ENCODE measurements at places on chromosomes 7 and 10.
A peak's percentile ranks its signal among the peaks of the same experiment; 100 is the strongest.

DNA sequence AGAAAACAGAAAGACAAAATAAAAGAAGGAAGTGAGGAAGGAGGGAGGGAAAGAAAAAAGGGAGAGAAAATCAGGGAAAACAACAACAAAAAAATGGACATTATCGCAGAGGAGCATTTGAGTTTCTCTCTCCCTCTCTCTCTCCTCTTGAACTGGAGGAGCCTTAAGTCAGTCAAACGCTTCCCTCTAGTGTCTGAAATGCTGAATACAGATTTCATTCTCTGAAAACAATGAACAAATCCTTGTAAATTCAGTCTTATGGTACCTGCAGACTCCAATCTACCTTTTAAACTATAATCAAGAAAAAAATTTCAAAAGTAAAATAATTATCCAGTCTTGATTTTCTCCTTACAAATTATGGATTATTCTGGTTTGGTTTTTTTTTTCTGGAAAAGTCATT, 89.2 kb upstream of the PFKP start:
- no peak for DNase-seq

DNA sequence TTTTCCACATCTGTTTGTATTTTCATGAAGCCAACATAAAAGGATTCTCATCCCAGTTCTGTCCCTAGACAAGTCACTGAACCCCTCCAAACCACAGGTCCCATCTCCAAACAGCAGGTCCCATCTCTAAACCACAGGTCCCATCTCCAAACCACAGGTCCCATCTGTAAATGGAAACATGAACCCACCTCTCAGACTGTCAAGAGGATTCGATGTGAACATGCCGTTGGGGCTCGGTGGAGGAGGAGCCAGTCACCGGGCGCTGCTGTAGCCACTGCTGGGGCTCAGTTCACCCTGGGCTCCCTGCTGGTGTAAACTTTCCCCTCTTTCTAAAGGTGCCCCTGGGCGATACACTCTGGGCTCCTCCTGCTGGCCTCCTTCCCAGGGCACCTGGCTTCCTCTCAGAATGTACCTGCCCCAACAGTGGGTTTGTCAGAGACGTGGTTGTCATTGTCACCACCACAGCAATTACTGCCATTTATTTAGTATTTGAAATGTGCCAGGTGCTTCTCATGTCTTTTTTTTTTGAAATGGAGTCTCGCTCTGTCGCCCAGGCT, 13.0 kb downstream of the LHPP start:
- no peak for DNase-seq

DNA sequence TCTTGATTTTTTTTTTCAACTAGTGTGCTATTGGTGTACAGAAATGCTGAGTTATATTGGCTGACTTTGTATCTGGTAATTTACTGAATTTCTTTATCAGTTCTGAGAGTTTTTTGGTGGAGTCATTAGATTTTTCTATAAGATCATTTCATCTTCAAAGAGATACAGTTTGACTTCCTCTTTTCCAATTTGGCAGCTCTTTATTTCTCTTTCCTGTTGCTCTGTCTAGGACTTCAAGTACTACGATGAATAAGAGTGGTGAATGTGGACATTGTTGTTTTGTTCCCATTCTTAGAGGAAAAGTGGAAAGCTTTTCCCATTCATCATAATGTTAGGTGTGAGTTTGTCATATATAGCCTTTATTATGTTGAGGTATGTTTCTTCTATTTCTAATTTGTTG, 50.2 kb downstream of the LOXL4 start:
- no peak for DNase-seq

GRCh38 chr7:149854611-149855360, 16.6 kb downstream of the ZNF862 start:
- DNase-seq, result no peak

DNA sequence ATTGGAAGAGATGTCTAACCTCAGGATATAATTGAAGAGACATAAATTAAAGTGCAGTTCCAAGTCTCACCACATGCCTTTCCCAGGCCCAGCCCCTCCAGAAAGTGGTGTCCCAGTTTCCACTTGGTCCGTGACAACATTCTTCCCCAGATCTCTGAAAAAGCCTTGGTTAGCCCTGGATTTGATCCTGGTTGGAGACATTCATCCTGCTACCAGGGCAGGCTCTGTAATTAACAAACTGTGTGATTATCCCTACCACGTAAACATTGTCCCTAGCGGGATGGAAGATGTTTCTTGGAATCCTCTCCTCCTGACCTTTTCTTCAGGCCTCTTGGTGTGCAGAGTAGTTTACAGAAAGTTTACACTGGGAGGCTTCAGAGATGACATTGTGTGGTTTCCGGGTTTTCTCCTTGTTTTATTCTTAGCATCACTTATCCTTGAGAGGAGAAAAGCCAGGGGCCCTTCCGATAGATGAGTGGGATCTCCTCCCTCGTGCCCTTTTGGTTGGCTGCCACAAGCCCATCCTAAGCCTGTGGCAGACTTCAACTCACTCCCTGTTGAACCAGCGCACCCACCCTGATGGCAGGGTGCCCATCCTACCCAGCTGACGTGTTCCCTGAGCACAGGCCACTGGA, 83.8 kb downstream of the COL13A1 start:
- no peak for DNase-seq

GRCh38 chr10:6100370-6100769, 11.5 kb downstream of the RBM17 start:
- no peak for DNase-seq

DNA sequence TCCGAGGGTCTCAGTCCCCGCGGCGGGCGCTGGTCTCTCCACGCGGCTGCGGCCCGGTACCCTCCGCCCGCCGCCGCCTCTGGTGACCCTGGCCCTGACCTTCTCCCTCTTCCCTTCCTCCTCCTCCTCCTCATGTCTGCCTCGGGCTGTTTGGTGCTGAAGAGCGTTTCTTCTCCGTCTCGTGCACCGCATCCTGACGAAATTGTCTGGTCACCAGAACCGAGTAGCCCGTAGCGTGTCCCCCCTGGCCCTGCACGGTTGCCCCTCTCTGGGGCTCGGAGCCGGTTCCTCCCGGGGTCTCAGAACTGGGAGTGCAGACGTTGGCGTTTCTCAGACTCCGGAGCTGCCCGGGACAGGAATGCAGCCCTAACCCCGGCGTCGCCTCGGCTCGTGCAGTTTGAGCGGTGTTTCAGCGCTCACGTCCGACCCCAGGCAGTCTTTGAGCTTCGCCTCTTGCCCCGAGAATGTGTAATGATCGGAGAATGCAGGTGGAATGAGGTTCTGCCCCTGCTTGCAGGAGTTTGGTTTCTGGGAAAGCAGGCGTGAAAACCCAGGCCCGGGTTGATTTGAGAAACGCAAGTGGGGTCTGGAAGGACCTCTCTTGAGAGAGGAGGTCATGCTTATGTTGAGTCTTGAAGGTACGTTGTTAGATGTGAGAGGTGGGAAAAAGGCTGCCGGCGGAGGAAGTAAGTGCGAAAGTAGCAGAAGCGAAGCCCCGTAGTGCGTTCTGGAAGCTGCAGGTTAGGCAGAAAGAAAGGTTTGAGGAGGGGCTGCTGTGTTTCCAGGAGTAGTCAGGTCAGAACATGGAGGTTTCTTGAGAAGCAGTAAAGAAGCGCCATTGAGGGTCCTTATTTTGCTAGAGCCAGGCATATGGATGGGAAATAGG, 743 bp downstream of the RBM17 start:
- DNase-seq, result peak; percentile 78

GRCh38 chr10:32692174-32692573, 246.2 kb downstream of the CCDC7 start:
- no peak for DNase-seq

DNA sequence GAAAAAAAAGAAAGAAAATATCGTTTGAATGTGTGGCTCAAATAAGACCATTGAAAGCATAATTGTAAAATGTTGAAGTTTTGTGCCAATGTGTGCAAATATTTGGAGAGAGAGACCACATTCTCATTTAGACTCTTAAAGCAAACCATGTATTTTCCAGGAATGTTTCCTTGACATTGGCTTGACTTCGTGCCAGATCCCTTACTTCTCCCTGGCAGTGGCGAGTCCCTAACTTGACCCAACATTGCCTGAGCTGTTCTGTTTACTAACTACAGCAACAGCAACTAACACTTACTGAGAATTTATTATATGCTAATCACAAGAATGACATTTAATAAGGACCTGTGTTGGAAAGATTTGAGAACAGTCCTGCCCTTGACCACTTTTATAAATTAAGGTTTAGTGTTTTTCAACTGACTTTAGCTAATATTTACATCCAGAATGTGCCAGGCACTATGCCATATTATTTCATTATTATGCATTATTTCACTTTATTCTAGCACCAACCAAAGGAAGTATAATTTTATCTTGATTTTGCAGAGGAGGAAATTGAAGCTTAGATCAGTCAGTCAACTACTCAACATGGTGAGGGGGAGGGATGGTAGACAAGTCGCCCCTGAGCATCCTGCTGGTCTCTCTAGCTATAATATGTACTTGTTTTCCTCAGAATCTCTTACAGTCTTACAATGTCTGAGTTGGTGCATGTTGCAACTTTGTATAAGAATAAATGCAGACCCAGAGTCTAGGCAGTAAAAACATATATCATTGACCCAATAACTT, 29.7 kb downstream of the ZNF467 start:
- no peak for DNase-seq

GRCh38 chr10:49150426-49150825, 16.6 kb upstream of the FAM170B start:
- no peak for DNase-seq

GRCh38 chr7:32051128-32051527, 19.1 kb downstream of the PDE1C start:
- DNase-seq, result no peak

- DNase-seq, result no peak
These were observed 67.2 kb downstream of the ADD3 start for GRCh38 chr10:110074758-110075671.

GRCh38 chr10:118028619-118029018, 18.1 kb downstream of the RAB11FIP2 start:
- DNase-seq, result no peak

GRCh38 chr7:45007571-45008328, 7.7 kb downstream of the CCM2 start:
- DNase-seq, result peak; percentile 77

DNA sequence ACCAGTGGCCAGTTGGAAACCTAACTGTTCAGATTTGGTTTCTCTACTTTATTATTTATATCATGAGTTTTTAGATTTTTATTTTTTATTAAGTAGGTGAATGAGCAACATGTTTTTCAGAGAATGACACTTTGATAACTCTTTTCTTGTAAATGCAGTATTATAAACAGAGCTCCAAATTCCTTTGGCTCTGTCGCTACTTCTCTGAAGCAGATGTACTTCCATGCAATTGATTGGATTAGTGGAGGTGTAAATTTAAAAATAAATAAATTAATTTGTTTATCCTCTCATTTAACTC, 34.3 kb upstream of the ICA1 start:
- no peak for DNase-seq

- no peak for DNase-seq
These were observed 292.0 kb upstream of the AOAH start for GRCh38 chr7:37016064-37016878.

GRCh38 chr10:69892816-69893215, 91.1 kb downstream of the COL13A1 start:
- no peak for DNase-seq

DNA sequence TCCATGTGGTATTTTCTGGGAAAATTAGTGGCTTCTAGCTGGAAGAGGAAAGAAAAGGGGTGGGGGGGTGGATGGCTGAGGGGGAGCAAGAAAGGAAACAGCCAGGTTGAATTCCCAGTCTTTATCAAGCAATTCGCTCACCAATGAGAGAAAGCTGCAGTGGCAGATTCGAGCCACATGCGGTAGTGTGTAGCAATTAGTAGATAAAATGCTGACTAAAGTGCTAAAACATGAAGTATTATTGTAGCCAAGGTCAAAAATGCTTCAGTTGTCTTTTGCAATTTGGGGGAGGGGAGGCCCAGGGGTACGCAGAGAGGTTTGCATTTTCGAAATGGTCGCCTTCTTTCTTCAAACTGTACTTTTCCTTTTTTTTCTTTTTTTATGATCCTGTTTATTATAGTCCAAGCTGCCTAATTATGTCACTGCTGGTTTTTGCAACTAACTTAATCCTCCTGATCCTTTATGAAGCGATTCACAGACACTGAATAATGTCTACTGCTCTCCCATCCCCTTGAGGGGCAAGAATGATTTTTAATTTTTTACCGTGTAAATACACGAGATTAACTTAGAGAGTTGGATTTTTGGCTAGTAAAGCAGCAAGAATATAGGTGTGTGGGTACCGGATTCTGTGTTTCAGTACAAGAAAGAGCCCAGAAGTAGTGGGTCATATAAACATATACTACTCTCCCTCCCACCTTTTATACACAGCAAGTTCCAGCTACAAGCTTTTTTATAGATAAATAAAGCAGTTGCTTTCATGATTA, 3.6 kb upstream of the ARID5B start:
- DNase-seq, result peak; percentile 73

- no peak for DNase-seq
These were observed 37.3 kb downstream of the PAX2 start for GRCh38 chr10:100782461-100783244.

- DNase-seq, result no peak
These were observed 51.4 kb downstream of the PCDH15 start for GRCh38 chr10:54749623-54750022.

DNA sequence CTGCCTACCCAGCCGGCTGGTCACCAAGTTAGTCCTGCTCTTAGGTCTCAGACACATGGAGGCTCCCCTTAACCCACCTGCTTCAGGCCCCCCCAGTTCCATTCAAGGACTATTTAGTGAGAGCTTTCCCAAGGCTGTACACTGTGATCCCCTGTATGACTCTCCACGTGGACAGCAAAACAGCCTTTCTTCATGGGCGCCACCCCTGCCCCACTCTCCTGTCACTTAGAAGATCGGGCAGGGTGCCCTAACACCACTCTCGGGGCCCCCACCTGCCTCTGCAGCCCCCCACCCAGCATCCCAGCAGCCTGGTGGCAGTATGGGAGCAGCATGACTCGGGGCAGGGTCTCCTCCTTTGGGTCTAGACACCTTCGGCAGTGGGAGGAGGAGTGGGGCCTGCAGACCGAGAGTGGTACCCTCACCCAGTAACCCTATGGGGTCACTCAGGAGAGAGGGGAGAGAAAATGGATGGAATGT, 116.6 kb downstream of the PTPN20 start:
- no peak for DNase-seq

GRCh38 chr7:118175740-118176139, 8.2 kb upstream of the LSM8 start:
- no peak for DNase-seq

GRCh38 chr7:121397361-121397760, 1.3 kb upstream of the FAM3C start:
- no peak for DNase-seq

GRCh38 chr7:151381348-151382078, 28.3 kb downstream of the WDR86 start:
- peak; percentile 62 for DNase-seq

- DNase-seq, result no peak
These were observed 25.5 kb downstream of the HELLS start for GRCh38 chr10:94571081-94571480.

Measured in activated CD4-positive, alpha-beta T cell treated with anti-CD3 and anti-CD28 coated beads, Interleukin-2, amount 10 ng/mL, durations not matched to agents 24 days and 14 days (primary cell).